ENCODE measurements at places on chromosomes 13 and 19.
A peak's percentile ranks its signal among the peaks of the same experiment; 100 is the strongest.

DNA sequence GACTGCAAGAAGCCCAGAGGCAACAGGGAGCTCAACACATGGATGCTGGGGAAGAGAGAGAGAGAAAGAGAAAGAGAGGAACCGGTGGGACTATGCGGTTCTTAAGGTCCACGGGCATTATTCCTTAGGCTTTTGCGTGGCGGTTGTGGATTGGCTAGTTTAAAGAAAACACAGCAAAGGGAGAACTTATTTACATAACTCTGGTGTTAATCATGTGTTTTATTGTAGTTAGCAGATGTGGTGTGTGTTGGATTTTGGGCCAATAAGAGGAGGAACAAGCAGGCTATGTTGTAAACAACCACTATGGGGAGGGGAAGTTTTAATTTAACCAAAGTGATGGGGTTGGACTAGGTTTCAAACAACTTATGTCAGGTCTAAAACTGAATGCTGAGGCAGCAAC, 275.3 kb upstream of the KLF12 start:
- no peak for DNase-seq

- no peak for DNase-seq
These were observed 8.1 kb downstream of the MRPL4 start for GRCh38 chr19:10260141-10260584.

DNA sequence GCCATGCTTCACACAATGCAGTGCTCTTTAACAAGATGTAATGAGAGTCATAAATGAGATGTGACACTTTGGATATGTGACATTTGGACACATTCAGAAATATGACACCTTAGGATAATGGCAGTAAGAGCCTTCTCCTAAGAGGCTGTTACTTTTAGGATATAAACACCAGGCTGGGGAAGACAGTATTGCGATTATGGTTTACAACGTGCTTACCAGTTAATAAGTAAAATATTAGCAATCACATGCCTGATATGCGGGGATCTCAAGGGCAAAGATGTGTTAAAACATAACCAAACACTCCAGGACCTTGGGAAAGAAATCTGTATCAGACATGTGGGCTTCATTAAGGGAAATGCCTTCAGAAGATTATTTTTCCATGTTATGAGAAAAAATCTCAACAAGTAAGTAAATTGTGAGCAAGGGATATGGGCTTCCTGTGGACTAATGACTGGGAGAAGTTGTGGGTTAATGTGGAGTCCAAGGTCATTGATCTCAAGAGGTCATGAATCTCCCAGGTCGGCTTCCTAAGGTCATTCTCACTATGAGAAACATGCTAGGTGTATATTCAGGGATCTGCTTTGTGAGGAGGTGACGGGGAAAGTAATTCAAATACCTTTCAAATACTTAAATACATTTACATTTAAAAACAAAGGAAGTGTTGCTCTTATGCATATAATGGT, 105.3 kb downstream of the STARD13 start:
- no peak for DNase-seq

DNA sequence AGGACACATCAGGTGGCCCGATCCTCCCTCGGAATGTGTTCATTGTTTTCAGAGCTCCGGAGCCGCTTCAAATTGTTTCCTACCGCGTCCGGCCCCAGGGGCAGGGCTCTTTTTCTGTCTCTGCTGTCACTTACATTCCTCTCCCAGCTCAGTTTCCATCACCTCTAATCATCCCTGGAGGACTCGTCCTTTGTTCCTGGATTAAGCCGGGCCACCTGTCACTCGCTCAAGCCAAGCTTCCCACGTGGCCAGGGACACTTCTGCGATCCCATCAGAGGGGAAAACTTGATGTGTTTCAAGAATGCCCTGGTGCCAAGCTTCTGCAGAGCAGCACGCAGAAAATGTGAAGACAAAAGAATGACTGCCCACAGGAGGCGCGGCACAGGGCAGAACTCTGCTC, 13.5 kb downstream of the IL17D start:
- no peak for DNase-seq

DNA sequence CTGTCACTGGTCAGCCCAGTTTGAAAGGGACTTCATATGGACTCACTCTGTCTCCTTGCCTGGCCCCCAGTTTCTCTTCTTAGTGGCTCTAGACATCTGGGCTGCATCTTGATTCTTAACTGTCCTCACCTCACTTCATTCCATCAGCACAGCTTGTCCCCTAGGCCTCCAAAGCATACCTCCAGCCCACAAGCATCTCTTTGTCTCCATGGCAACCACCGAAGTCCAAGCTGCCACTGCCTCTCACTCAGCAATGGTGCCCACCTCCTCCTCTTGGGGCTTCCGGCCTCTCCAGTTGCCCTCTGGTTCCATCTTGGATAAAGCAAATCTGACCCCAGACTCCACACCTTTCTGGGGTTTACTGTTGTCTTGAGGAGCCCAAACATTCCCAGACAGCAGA, 9.9 kb upstream of the KLHL26 start:
- no peak for DNase-seq

DNA sequence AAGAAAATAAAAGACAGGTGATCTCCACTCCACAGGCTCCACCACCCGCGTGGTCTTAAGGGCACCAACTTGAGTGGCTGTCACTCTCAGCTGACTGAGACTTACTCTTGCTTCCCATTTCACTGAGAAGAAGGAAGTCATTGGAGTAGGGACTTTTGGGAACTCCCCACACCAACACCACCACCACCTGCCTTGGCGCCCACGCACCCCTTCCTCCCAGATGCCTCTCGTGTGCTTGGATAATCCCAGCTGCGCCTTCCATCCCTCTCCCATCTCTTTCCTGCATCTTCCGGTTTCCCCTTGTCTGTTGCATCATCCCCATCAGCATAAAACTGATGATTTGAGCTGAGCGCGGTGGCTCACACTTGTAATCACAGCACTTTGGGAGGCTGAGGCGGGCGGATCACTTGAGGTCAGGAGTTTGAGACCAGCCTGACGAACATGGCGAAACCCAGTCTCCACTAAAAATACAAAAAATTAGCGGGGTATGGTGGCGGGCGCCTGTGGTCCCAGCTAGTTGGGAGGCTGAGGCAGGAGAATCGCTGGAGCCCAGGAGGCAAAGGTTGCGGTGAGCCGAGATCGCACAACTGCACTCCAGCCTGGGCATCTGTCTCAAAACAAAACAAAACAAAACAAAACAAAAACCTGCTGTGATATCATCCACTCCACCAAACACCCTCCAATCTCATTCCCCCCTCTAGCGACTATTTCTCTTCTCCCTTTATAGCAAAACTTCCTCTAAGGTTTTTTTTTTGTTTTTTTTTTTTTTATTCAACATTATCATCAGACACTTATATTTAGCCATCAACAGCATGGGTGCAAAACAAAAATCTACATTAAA, 25.5 kb downstream of the AP2S1 start:
- DNase-seq: no peak

DNA sequence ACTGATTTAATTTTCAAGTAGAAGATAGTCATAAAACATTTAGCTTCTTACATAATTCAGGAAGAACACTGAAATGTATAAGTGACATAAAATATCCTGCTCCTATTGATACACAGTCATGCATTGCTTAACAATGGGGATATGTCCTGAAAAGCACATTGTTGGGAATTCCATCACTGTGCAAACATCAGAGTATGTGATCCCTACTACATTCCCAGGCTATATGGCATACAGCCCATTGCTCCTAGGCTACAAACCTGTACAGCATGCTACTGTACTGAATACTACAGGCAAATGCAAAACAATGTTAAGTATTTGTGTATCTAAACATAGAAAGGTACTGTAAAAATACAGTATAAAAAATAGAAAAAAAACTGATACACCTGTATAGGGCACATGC, 723.9 kb upstream of the ARGLU1 start:
- DNase-seq: no peak

DNA sequence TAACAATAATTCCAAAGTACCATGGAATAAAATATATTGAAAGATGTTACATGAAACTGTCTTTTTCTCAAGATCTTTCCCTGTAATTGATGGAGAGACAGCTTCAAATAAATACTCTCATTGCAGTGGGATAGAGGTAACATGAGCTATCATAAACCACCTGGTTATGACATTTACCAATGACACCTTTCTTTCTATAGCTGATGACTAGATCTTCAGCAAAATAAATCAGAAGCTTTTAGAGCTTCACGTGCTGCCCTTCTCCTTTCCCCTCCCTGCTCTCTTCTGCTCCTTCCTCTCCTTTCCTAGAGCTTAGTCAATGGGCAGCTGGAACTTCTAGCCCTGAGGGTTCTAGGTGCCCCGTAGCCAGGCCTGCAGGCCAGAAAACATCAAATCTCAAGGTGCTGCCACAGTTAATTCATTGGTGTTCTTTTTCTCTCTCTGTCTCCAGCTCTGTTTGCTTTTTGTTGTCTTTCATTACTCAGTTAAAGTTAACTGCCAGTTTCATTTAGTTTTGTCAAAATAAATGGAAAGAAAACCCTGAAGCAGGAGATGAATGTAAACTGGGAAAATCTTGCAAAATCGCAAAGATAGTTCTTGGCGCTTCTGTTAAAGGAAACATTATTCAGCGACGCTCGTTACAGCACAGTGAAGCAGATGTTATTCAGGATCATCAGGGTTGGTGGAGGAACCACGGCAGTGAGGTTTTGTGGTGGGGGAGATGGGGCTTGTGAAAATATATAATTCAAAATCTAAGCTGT, 8.3 kb upstream of the METTL21C start:
- no peak for DNase-seq

- no peak for DNase-seq
These were observed 6.8 kb downstream of the ZNF564 start for GRCh38 chr19:12544401-12544876.

DNA sequence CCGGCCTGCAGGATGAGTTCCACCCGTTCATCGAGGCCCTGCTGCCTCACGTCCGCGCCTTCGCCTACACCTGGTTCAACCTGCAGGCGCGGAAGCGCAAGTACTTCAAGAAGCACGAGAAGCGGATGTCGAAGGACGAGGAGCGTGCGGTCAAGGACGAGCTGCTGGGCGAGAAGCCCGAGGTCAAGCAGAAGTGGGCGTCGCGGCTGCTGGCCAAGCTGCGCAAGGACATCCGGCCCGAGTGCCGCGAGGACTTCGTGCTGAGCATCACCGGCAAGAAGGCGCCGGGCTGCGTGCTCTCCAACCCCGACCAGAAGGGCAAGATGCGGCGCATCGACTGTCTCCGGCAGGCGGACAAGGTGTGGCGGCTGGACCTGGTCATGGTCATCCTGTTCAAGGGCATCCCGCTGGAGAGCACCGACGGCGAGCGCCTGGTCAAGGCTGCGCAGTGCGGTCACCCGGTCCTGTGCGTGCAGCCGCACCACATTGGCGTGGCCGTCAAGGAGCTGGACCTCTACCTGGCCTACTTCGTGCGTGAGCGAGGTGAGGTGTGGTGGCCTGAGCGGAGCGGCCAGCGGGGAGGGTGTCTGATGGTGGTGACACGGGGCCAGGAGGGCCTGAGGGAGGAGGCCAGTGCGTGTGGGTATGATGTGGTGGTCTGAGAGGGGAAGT, 15.5 kb downstream of the NFIC start:
- DNase-seq: no peak

DNA sequence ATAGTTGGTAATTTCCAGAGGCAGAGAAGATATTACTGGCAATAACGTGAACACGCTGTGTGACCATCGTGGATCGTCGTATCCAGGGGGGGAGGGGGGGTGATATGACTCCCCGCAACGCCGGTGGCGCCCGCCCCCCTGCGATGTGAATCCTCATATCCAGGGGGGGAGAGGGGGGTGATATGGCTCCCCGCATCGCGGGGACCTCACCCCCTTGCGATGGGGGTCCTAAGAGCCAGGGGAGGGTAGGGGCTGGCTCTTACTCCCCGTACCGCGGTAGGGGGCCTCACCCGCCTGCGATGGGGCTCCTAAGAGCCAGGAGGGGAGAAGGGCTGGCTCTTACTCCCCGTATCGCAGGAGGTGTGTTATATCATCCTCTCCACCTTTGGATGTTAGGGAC, 31.3 kb upstream of the RGCC start:
- DNase-seq: no peak

DNA sequence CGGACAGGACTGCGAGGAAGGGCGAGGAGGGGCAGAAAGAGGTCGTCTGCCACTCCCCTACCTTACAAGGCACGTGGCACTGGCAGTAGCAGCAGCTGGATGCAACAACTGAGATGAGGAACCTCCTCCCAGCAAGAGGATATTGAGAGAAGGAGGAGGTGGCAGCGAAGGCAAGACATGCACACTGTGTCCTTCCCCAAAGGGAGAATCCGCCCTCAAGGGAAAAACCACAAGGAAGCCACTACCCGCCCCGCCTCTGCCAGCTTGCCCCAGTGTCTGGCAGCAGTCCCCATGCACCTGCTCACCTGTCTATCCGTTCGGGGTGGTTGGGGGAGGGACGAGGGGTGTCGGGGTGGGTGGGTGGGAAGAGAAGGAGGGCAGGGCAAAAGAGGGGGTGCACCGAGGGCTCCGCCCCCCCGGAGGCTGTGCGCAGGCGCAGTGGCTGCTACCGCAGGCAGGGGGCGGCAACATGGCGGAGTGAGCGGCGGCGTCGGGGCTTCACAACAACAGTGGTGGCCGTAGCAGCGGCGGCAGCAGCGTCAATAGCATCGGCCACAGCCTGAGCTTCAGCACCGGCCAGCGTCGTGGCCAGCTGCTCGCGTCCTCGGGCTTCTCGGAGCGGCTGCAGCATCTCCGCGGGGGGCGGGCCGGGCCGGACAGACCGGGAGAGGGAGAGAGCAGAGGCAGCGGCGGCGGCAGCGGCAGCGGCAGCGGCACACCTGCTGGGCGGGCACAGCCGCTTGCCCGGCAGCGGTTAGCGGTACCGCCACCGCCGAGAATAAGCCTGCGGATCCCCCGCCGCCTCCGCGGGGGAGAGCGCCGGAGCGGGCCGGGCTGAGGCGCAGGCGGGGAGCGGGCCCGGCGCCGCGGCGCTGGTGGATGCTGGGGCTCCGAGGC, at the start of gene NBEA:
TSS of gene NBEA (plus strand) at position 436 of the 897 bp plus-strand sequence. CDS start 551 bp downstream, outside the sequence.
- peak; percentile 95 for DNase-seq

GRCh38 chr13:79211377-79211776, 194.7 kb downstream of the RBM26 start:
- no peak for DNase-seq

- no peak for DNase-seq
These were observed 245.8 kb upstream of the NBEA start for GRCh38 chr13:34696296-34696695.

DNA sequence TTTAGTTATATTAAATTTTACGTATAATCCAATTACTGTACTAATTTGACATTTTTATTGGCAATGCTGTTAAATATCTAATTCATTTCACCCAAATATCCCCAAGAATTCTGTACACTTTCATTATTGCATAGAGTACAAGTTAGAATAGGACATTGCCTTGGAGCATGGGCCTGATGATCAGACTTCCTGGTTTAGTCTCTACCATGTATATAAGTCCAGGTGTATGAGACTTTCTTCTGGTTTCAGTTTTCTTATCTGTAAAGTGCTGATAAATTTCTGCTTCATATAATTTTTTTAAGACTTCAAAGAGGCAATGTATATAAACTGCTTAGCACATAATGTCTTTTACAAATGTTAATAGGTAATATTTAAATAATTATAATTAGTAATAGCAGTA, 179.4 kb downstream of the KLF12 start:
- no peak for DNase-seq

DNA sequence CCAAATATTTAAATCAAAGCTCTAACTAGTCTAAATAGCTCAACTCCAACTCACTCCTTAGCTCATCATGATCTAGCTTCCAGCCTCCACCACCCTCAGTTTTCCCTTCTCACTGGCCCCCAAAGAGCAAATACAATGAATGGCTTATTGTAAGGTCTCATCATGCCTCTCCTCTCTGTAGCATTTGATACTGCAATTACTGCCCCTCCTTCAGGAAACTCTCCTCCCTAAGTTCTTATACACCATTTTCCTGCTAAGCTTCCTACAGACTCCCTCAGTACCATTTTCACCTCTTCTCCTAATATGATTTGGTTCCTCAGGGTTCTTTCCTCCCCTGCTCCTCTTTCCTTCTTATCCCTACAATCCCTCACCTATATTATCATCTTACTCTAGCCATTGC, 12.8 kb downstream of the KPNA3 start:
- DNase-seq: no peak

- DNase-seq: no peak
These were observed 1501.5 kb downstream of the EFNB2 start for GRCh38 chr13:105033999-105034398.

Data from AG20443 (cell line).